Stimulated activated CD4-positive, alpha-beta T cell treated with anti-CD3 and anti-CD28 coated beads, Interleukin-1b, Interleukin-23, amount 100 ng/mL, for 48 hours (primary cell): ENCODE measurements at places on chromosomes 7 and 10.
A peak's percentile ranks its signal among the peaks of the same experiment; 100 is the strongest.

GRCh38 chr10:133527771-133528271, 658 bp downstream of the CYP2E1 start:
- DNase-seq: no peak

DNA sequence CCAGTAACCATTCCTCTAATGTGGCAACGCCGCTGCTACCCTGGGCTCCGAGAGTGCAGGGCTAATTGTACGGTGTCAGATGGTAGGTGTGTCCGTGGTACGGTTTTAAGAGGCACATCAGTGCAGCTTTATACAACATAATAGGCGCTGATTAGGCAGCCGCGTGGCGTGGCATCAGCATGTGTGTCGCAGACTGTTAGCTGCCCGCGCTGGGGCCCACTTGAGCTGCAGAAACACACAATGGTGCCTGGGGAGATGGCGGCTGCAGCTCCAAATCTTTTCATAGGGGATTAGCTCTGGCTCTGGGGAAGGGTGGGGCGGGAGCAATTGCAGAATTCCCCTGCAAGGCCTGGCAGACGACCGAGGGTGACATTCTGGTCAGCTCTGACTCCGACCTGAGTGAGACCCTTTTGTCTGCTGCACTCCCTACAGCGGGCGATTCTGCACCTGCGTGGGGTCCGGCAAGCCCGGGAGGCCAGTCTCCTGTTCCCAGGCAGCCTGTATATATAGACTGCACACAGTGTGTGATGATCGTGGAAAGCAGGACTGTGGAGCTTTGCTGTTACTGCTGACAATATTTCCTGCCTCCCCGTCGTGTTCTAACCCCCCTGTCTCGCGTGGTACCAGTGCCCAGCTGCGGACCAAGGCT, 722.7 kb upstream of the CELF2 start:
- DNase-seq: no peak

DNA sequence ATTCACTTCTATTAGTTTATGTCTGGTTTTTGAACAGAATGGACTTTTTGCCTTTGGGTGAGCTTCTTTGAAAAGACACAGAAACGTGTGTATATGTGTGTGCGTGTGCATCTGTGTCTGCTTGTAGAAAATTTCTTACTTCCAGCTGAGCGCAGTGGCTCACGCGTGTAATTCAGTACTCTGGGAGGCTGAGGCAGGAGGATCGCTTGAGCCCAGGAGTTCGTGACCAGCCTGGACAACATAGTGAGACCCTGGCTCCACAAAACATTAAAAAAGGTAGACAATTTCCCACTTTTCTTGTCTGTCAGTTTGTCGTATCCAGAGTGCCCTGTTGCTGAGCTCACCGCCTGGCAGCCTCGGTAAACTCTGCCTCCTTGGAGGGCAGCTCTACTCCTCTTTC, 25.4 kb downstream of the PPP2R2D start:
- DNase-seq: no peak

GRCh38 chr10:132632091-132632561, 94.5 kb downstream of the INPP5A start:
- DNase-seq: no peak

GRCh38 chr10:72170733-72171132, 45.1 kb upstream of the ANAPC16 start:
- DNase-seq: no peak

GRCh38 chr7:48718731-48719378, 205.5 kb upstream of the CDC14C start:
- DNase-seq: no peak

DNA sequence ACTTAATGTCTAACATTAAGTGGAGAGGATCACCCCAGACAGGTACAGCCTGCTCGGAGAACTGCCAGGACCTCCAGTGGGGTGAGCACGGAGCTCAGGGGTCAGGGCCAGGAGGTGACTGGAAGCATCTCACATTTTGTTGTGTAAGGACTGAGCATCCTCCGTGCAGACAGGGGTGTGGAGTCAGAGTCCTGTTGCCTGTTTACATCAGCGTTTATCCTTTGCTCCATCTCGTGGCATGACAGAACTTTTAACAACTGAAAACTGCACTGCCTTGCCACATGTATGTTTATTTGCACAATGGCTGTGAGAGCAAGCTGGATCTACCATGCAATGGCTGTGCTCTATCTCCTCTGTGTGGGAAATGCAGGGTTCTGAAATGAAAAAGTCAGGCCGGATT, 175.4 kb upstream of the AKR1E2 start:
- no peak for DNase-seq

DNA sequence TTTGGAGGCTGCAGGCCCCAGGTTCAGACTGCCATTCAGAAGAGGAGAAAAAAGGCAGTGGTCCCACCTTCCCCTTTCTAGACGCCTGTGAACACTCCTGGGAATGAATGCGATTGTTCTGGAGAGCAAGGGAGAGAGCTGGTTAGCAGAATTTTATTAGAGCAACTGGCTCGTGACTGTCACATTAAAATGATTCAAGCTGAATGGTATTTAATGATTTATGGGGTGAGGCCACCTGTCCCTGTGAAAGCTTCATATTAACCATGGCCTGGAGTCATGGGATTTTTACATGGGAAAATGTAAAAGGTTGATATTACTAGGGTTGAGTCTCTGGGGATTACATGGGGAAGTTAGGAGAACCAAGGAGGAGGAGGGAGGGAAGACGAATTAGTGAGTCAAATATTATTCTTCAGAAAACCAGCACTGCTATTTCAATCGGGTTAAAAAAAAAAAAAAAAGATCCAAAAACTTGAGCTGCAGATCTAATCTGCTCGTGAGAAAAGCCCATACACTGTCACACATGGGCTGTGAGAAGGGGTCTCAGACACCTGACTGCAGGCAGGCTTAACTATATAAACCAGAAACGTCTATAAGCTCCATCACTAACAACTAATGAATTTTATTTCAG, 8.3 kb downstream of the CXCL12 start:
- DNase-seq: no peak

DNA sequence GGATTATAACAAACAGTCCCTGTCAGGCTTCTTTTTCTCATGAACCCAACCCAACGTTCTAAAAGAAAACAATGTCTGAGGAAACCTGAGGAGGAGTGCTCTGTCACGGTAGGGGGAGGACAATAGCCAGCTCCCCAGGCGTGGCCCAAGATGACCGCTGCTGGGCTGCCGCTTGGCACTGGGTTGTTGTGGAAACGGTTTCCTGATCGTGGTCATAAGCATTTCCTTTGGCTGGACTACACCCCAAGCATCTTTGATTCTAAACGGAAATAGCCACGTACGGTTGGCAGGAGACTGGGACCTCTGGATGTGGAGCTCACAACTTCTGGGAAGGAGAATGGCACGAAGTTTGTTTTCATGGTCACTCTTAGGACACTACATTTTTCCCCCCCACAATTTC, 30.4 kb upstream of the DMBT1 start:
- DNase-seq: no peak

- DNase-seq: no peak
Observed at GRCh38 chr7:79175374-79175773, 278.1 kb downstream of the MAGI2 start.

- DNase-seq: no peak
Observed at GRCh38 chr7:79320741-79321473, 132.6 kb downstream of the MAGI2 start.

GRCh38 chr7:140914083-140914482, 10.6 kb downstream of the BRAF start:
- DNase-seq: no peak

GRCh38 chr10:86366902-86367151, 232 bp upstream of the GRID1 start:
- no peak for DNase-seq

DNA sequence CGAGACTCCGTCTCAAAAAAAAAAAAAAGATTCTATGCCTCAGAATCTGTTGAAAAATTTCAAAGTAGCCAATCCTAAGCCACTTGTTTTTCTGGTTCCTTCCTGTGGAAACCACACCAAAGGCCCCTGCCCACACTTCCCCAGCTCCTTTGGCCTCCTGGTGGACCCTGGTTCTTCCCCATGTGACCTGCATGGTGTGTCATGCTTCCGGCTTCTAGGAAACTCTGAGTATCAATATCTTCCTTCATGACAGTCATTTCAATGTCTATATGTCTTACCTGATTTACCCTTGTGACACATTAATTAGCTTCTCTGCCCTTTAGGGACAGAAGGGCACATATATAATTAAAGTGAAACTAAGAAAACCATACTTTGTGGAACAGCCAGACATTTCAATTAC, 80.4 kb upstream of the GRB10 start:
- peak; percentile 8 for DNase-seq

GRCh38 chr7:66297579-66297978, 92.4 kb downstream of the TPST1 start:
- no peak for DNase-seq

DNA sequence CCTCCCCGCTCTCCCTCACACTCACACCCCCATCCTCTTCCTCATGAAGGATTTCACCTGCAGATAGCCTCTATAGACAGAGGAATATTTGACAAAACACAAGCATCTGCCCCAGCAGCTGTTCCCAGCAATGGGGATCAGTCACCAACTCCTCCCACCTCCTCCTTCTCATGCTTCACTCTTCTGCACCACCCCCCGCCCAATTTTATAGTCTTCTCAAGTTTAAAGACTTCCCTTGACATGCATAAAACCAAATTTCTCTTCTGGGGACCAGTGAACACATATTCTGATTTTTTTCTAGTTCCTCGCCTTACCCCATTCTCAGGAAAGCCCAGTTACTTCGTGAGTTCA, 654.4 kb downstream of the LRMDA start:
- no peak for DNase-seq

DNA sequence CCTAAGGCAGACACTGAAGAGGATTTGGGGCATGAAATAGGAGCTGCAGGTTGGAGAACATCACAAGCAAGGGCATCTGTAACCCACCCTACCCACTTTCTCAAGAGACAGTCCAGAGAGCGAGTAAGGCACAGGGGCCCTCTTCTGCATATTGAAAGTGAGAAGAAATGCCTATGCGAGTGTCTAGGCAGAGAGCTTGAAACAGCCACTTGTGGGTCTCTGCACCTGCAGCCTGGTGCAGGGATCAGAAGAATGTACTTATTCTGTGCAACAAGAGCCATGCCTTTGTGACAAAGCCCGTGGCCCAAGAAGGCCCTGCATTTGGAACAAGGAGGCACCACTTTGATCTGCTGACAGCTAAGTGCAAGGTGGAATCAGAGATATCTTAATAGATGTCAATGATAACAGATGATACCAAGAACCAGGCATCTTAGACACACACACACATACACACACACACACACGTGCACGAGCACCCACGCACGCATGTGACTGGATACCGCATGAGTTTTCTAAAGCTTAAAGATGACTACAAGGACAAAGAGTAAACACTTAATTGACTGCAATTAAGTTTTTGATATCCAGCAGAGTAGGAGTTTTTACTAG, 89.3 kb downstream of the NPSR1 start:
- no peak for DNase-seq

DNA sequence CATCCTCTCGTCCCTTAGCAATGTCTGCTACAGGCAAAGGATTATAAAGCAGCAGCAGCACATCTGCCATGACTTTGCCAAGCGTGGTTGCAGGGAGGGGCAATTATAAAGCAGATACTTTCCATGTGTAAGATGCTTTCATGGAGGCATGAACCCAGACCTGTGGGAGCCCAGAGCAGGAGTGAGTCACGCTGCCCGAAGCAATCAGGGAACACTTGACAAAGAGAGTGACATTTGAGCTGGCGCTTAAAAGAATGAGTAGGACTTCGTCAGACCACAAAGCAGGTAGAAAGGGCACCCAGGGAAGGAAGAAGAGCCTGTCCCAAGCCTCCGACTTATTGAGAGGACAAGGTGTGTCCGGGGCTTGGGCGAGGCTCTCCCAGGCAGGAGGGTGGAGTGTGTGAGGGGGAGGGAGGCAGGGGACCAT, 147.2 kb downstream of the MYOF start:
- DNase-seq: peak; percentile 31
